ENCODE measurements at places on chromosomes 11 and 22. TPM values are rescaled to one million over a fixed set of nuclear protein-coding genes. Genes with fewer than 3 reads are reported as not detected.

DNA sequence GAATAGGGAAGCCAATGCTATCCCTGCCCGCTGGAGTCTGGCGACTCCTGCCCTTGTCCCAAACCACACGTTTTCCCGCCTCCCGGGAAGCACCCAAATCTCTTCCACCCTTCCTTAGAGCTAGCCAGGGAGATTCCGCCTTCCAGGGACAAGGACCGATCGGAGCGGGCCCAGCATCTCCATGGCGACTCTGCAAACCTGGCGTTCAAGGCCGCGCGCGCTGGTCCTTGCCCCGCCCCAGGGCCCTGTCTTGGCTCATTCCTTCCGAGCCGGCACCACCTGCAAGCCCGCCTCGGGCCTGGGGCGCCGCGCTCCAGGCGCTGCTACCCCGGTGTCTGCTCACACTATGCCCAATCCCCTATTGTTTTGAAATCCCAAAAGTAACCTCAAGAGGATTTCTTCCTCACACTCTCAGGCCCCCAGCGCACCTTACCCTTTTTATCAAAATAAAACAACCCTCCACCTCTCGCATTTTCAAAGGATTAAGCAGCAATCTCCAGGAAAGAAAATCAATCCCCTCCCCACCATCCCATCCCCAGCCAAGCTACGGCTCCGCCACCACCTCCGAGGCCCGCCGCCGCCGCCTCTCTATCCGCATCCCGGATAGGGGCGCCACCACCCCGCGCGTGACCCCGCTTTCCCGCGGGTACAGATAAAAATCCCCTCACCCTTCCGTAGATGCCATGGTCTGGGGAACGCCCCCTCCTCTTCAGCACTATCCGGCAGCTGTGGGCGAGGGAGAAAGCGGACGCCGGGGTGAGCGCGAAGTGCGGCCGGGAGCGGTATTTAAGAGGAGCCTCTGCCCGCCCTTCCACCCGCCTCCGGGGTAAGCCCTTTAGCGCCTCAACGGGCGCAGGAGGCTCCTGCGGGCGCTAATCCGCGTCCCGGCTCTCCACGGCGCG lies 825 bp downstream of the SLC1A2 start:
- no peak for DNase-seq

PKP3 gene
- polyA plus RNA-seq = 0.16 TPM

APOA1 gene
- polyA plus RNA-seq = 0.80 TPM

MS4A14 gene
- polyA plus RNA-seq = 0.48 TPM

Measured in forelimb muscle (tissue), 1 donor.